Brain (organoid and tissue), 16 donors: ENCODE measurements at places on chromosomes 11 and 22.
A peak's percentile ranks its signal among the peaks of the same experiment; 100 is the strongest.

DNA sequence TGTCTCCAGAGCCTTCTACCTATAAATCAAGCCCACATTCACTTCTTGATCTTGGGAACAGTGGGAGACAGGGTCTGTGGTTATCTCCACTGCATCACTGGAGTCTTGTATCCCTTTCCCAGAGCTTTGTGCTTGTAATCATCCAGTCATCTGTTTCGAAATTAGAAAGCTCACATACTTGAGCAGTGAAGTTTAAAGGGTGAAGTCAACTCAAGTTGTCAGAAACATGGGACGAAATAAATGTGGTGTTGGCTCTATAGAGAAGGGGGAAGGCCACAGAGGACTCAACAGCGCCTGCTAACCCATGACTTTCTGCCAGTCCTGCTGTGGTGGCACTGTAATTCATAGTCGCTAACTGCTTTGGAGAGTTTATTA, 197.5 kb downstream of the DBX1 start:
- no peak for DNase-seq

- DNase-seq: peak; percentile 2
Measured at GRCh38 chr11:14619603-14620531, 23.7 kb upstream of the PDE3B start.

GRCh38 chr11:10022764-10023163, 271.3 kb downstream of the SBF2 start:
- DNase-seq: no peak

- peak; percentile 15 for DNase-seq
Measured at GRCh38 chr22:50014655-50015401, 2.3 kb upstream of the IL17REL start.

GRCh38 chr11:76654298-76654851, 16.2 kb downstream of the LRRC32 start:
- no peak for DNase-seq
